ENCODE measurements at places on chromosomes 5 and 9. TPM values are rescaled to one million over a fixed set of nuclear protein-coding genes. Genes with fewer than 3 reads are reported as not detected.

The SLC34A3 gene
- not detected for total RNA-seq

The GABBR2 gene
- total RNA-seq: not detected

The WNT8A gene
- total RNA-seq: not detected

The RNF180 gene
- total RNA-seq: not detected

The SPATA6L gene
- total RNA-seq: 8.9 TPM

The BTNL3 gene
- not detected for total RNA-seq

The PNPLA7 gene
- 9.0 TPM for total RNA-seq

The DDX41 gene
- total RNA-seq: 88.2 TPM

The TMEM252 gene
- total RNA-seq: not detected

The TEX48 gene
- not detected for total RNA-seq

The MARCHF6 gene
- 211 TPM for total RNA-seq

The TRIP13 gene
- not detected for total RNA-seq

The NEUROG1 gene
- not detected for total RNA-seq

The FAM170A gene
- not detected for total RNA-seq

The PCDHGA8 gene
- total RNA-seq: 0.17 TPM

The SLC6A7 gene
- not detected for total RNA-seq

The CCL27 gene
- not detected for total RNA-seq

The TAF11L12 gene
- total RNA-seq: not detected

The MYOT gene
- total RNA-seq: not detected

The MCIDAS gene
- total RNA-seq: not detected

The ORM2 gene
- total RNA-seq: not detected

The PLAC8L1 gene
- total RNA-seq: 0.88 TPM

The COL27A1 gene
- total RNA-seq: 2.4 TPM

The KCTD16 gene
- total RNA-seq: not detected

The ANKRD34B gene
- not detected for total RNA-seq

The FAM153A gene
- total RNA-seq: 125 TPM

The IL3 gene
- total RNA-seq: not detected

The ANKHD1 gene
- 203 TPM for total RNA-seq

The GTF2H2C gene
- 52.2 TPM for total RNA-seq

The FSTL4 gene
- not detected for total RNA-seq

The FKTN gene
- total RNA-seq: 10.8 TPM

The PCDHGA2 gene
- 0.11 TPM for total RNA-seq

The CMYA5 gene
- 0.27 TPM for total RNA-seq

The GMCL2 gene
- not detected for total RNA-seq

The KIF12 gene
- not detected for total RNA-seq

The RACK1 gene
- total RNA-seq: 1,788 TPM

The TMEM8B gene
- 11.6 TPM for total RNA-seq

The IL13 gene
- total RNA-seq: 0.50 TPM

The MEGF10 gene
- not detected for total RNA-seq

The HNRNPA0 gene
- 36.4 TPM for total RNA-seq

The EGR1 gene
- total RNA-seq: 20.0 TPM

The OSMR gene
- not detected for total RNA-seq

The GBGT1 gene
- 3.4 TPM for total RNA-seq

The SPAG8 gene
- 9.1 TPM for total RNA-seq

The RNF14 gene
- total RNA-seq: 19.1 TPM

The PCA3 gene
- total RNA-seq: not detected

The PCDHAC2 gene
- not detected for total RNA-seq

The CD14 gene
- total RNA-seq: 0.38 TPM

The IFNB1 gene
- total RNA-seq: not detected

Data from naive thymus-derived CD4-positive, alpha-beta T cell (primary cell).